ENCODE measurements at places on chromosomes 3 and 15.

DNA sequence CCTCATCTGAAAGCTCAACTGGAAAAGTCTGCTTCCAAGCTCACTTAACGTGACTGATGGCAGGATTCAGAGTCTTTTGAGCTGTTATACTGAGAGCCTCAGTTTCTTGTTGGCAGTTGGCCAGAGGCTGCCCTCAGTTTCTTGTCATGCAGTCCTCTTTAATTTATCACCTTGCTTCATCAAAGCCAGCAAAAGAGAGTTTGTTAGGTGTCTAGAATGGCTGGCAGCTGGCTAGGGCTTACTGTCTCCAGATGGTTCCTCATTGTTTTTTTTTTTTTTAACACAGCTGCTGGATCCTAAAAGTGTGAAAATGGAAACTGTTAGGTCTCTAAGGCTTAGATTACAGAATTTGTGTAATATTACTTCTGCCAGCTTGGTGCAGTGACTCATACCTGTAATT is 310.6 kb downstream of the PDCD6IP start:
- DNase-seq, result no peak

GRCh38 chr15:64004587-64004986 is 41.7 kb downstream of the DAPK2 start:
- DNase-seq, result no peak

GRCh38 chr3:4987538-4988296 is 8.5 kb downstream of the BHLHE40 start:
- DNase-seq, result no peak

GRCh38 chr15:74988007-74988800 is 7.2 kb upstream of the SCAMP5 start:
- no peak for DNase-seq

- no peak for DNase-seq
These were observed 391.5 kb downstream of the RAP2B start for GRCh38 chr3:153553605-153553945.

DNA sequence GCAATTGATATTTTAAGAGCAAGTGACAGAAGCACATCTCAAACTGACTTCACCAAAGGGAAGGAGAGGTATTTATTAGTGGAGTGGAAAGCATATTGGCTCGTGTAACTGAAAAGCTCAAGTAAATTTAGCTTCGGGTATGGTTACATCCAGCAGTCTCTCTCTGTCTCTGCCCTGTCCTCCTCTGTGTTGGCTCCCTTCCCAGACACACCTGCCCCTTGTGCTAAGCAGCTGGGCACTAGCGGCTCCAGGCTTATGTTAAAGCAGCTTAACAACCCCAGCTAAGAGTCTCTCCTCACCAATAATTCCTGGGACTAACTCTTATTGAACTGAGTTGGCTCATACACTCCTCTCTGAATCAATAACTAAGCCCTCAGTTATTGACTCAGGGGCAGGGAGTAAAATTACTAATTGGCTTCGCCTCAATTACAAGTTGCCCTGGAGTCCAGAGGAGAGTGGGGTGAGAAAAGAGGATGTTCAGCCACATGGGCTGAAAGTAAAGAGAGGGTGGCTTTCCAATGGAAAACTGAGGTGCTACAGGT is 12.8 kb upstream of the SH3BP5 start:
- no peak for DNase-seq

DNA sequence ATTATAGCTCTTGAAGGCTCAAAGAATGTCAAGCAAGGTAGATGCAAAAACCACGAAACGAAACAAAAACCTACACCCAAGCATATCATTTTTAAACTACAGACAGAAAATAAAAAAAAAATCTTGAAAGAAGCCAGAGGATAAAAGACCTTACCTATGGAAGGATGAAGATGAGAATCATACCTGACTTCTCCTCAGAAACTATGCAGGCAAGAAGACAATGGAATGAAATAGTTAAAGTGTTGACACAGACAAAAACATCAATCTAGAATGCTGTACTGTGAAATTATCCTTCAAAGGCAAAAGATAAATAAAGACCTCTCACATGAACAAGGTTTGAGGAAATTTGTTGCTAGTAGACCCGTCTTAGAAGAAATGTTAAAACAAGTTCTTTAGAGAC is 372.0 kb downstream of the ZIC4 start:
- DNase-seq, result no peak

- DNase-seq, result no peak
These were observed 124.9 kb downstream of the IGSF11 start for GRCh38 chr3:118909763-118910162.

- DNase-seq, result no peak
These were observed 22.9 kb upstream of the UTS2B start for GRCh38 chr3:191353022-191353777.

DNA sequence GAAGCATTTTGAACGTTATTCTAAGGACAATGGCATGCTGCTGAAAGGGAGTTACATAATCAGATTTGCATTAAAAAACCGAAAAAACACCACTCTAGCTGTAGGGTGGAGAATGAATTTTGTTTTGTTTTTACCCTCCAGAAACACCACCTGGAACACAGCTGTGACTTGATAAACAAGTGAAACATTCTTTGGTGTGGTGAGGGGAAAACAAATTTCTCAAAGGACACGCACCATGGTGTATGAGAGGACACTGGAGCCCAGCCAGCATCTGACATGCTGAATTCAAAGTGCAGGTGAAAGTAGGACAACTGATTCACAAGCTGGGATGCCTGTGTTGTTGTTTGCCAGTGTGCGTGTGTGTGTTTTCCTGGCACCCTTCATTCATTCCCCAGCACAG is 554.5 kb upstream of the TBL1XR1 start:
- DNase-seq, result no peak

GRCh38 chr3:44554626-44555592 is at the start of gene ZKSCAN7:
TSS of gene ZKSCAN7 (plus strand) at chr3:44555193. CDS start at chr3:44557048, 1,855 bp downstream.
- no peak for DNase-seq

GRCh38 chr3:194440756-194441155 is 41.7 kb upstream of the GP5 start:
- DNase-seq, result no peak

GRCh38 chr15:101050623-101051290 is 131.6 kb downstream of the LRRK1 start:
- DNase-seq, result no peak

DNA sequence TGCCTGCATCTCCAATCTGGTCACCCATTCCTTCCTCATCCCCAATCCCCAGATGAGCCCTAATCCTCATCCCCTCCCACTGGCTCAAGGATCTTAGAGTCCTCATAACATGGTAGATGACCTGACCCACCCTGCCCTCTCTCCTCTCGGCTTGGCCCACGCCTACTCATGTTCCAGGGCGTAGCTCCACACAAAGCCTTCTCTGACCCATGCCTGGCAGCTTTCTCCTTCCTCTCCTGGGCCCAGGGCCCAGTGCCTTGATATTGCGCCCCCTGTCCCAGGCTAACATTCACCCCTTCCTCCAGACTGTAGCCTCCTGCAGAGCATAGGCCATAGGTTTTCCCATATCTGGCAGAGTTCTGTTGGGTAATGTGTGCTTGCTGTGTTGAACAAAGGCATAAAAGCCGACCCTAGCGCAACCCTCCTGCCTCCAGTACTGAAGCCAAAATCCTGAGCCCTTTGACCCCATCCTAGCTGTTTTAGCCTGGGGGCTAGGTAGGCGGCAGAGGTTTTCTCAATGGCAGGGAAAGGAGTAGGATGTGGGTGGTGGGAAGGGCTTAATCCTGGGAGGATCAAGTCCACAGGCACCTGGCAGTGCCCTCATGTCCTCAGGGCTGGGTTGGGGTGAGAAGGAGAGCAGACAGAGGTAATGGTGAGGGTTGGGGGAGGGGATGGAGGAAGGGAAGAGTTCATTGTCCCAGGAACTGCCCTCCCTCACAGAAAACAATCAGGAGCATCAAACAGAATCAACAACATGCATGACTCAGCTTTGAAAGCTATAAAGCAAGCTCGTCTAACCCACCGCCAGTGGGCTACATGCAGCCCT is 35.5 kb downstream of the MESD start:
- DNase-seq, result no peak

DNA sequence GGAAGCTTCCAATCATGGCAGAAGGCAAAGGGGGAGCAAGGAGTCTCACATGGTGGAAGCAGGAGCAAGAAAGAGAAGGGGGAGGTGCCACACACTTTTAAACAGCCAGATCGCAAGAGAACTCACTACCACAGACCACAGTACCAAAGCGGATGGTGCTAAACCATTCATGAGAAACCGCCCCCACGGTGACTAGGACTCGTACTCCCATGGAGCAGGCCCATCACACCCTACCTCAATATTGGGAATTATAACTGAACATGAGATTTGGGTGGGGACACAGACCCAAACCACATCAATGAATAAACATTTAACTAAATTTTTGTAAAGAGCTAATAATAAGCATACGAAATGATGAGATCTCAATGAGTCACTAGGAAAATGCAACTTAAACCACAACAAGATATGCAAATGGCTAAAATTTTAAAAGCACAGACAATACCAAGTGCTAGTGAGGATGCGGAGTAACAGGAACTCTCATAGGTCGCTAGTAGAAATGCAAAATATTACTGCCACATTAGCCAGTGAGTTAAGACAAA is 10.0 kb downstream of the MRPS25 start:
- DNase-seq, result no peak

- no peak for DNase-seq
These were observed 241.7 kb downstream of the ATP8B4 start for GRCh38 chr15:49877117-49877872.

DNA sequence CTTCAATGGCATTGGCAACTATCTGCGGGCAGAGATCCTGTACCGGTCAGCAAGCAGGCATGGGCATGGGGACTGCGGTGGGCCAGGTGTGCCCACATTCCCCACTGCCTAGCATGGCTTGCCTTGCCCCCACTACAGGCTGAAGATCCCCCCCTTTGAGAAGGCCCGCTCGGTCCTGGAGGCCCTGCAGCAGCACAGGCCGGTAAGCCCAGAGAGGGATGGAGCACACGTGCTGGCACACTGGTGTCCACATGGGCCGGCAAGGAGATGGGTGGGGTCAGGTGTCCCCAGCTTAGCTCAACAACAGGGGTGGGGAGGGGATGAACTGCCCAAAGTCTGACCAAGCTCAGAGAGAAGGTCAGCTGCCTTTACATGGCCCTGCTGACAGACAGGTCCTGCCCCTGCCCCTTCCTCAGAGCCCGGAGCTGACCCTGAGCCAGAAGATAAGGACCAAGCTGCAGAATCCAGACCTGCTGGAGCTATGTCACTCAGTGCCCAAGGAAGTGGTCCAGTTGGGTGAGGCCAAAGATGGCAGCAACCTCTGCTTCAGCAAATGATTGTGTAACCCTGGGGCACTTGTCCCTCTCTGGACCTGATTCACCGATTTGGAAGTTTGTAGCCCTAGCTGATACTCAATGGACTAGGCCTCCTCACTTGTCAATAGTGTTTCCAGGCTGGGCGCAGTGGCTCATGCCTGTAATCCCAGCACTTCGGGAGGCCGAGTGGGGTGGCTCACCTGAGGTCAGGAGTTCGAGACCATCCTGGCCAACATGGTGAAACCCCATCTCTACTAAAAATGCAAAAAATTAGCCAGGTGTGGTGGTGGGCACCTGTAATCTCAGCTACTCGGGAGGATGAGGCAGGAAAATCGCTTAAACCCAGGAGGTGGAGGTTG is 5.6 kb downstream of the NEIL1 start:
- no peak for DNase-seq

DNA sequence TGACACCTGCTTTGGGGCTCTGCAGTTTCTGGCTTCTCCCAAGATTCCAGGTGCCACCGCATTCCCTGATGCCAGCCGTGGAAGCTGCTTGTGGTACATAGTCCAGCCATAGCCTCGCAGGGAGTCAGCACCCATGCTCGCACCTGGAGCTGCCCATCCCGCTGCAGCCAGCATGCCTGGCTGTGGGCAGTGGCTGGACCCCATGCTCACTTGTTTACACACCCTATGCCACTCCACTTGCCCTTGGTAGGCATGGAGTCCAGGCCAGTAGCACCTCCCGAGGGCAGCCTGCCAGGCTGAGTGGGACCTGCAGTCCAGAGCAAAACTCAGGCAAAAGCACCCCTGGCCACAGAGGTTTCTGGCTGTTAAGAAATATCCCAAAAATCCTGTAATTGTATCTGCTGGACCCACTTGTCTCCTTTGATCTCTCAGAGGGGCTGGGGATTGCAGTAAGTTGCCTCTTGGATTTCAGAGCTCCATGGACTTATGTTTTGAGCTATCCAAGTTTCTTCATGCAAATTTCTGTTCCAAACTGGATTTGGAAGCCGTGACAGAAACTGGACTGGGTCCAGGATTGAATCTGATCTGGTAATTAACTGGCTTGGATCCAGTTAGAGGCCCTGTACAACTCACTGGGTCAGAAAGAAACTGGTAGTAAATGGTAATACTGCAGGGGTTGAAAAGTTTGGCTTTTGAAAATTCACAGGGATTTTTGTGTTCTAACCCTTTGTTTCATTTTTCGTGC is 149.3 kb downstream of the FMN1 start:
- DNase-seq, result no peak

DNA sequence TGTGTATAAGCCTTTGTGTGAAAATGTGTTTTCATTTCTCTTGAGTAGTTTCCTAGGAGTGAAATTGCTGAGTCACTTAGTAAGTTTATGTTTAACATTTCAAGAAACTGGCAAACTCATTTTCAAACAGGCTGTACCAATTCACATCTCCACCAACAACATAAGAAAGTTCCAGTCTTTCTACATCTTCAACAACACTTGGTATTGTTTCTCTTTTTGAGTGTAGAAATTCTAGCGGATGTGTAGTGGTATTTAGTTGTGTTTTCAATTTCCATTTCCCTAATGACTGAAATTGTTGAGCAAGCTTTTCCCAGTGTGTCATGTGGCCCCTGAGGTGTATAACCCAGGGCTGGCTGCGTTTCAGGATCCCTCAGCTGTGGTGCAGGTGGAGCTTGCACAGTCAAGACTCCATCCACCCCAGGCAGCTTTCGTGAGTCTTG is 258.5 kb downstream of the PDCD6IP start:
- DNase-seq, result no peak

GRCh38 chr3:99543796-99544195 is 94.6 kb upstream of the COL8A1 start:
- no peak for DNase-seq

- no peak for DNase-seq
These were observed 39.9 kb downstream of the DENND4A start for GRCh38 chr15:65752151-65752700.

- no peak for DNase-seq
These were observed 202.9 kb downstream of the KBTBD8 start for GRCh38 chr3:67201026-67201425.

DNA sequence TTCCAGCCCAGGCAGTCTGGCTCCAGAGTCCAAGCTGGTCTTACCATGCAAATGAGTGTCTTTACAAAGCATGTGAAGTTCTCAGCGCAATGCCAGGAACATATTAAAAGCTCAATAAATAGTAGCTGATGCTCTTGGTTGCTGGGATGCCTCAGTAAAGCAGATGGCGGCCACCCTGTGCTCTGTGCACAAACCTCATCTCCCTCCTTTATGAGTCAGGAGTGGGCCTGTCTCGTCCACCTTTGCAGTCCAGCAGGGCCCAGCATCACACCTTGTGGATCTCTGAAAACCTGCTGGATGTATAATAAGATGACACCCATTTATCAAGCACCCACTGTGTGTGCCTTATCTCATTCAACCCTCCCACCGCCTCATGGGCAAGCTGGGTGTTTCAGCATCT is 42.7 kb downstream of the FAM174B start:
- no peak for DNase-seq

- DNase-seq, result no peak
These were observed 26.2 kb downstream of the LARP6 start for GRCh38 chr15:70827721-70828120.
